NCI-H2029 (cell line): ENCODE measurements at places on chromosomes 6 and 20.
A peak's percentile ranks its signal among the peaks of the same experiment; 100 is the strongest.

DNA sequence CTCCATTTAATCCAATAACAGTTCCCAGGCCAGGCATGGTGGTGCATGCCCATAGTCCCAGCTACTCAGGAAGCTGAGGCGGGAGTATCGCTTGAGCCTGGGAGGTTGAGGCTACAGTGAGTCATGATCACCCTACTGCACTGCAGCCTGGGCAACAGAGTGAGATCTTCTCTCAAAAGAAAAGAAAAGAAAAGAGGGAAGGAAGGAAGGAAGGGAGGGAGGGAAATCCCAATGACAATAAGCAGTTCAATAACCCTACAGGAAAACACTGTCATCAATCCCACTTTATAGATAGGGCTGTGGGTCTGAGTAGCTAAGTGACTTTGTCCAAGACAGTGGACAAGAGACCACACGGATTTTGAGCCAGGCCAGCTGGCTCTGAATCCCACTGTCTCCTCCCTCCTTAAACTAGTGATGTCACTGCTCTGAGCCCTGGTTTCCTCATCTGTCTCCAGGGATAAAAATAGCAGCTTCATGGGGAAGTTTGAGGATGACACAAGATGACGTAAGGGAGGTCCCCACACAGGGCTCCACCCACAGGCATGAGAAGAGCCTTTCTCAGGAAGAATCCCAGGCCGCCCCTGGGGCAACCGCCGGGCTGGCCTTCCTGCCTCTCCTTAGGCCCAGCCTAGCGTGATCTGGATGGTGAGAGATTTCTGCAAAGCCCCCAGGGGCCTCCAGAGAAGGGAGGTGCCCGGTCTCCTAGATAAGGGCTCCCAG, 7.2 kb upstream of the TRIB3 start:
- DNase-seq = no peak

- DNase-seq = no peak
These were observed 65.8 kb upstream of the JAG1 start for GRCh38 chr20:10739566-10739965.

DNA sequence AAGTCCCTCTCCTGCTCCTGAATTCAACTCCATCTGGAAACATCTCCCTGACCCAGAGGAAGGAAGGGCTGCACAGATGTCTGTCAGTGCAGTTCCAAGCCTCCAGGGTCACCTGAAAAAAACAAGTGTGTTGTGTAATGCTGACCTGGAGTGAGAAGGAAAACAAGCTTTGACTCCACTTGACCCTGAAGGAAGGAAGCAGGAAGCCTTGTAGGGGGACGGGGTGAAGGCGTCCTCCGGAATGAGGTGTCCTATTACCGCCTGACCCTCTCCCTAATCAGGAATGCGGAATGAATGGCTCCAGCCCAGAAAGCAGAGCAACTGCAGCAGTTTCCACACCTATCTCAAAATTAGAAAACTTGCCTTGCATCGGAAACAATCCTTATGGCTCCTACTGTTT, 13.9 kb upstream of the ADGRF5 start:
- no peak for DNase-seq

DNA sequence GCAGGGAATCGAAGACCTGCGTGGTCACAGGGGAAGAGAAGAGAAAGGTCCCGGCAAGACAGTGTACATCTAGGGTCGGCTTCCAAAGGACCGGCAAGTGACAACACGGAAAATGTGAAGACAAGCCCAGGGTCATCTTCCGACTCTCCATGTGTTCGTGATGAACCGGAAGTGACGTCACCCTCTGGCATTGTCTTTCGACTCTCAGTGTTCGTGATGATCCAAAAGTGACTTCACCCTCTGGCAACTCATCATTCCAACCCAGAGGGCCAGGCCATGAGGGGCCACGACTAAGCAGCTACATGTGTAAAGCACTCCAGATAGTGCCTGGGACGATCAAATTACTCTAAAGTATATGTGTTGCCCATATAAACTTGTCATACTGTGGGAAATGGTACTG, 290.8 kb downstream of the THBS2 start:
- no peak for DNase-seq

GRCh38 chr6:36169023-36170007, 27.2 kb upstream of the BRPF3 start:
- DNase-seq = no peak

- no peak for DNase-seq
These were observed 21.6 kb upstream of the FBXO9 start for GRCh38 chr6:53043581-53043980.

- no peak for DNase-seq
These were observed 8.7 kb upstream of the RWDD1 start for GRCh38 chr6:116562614-116563013.

- DNase-seq = no peak
These were observed 17.8 kb upstream of the ZNF217 start for GRCh38 chr20:53611449-53611894.

GRCh38 chr6:16684195-16684689, 77.0 kb downstream of the ATXN1 start:
- no peak for DNase-seq

DNA sequence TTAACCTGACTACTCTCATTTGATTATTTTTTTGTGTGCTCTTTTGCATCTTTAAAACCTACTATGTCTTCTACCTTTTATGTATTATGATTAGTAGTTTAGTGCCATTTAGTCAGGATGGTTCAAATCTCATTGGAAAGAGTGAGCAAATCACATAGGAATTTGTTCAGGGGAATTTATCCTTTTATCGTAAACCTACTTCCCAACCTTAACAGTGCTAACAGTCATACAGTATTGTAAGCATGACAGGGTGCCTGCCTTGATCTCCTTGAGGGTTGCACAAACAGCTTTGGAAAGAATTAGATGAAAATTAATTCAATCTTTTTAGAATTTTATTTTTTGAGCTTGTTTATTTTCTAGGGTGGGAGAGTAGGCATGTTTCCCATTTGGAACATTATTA, 18.3 kb downstream of the RNF8 start:
- DNase-seq = no peak

GRCh38 chr20:19260412-19261090, 48.1 kb downstream of the SLC24A3 start:
- no peak for DNase-seq

- no peak for DNase-seq
These were observed 49.7 kb downstream of the JPH2 start for GRCh38 chr20:44137266-44137801.

DNA sequence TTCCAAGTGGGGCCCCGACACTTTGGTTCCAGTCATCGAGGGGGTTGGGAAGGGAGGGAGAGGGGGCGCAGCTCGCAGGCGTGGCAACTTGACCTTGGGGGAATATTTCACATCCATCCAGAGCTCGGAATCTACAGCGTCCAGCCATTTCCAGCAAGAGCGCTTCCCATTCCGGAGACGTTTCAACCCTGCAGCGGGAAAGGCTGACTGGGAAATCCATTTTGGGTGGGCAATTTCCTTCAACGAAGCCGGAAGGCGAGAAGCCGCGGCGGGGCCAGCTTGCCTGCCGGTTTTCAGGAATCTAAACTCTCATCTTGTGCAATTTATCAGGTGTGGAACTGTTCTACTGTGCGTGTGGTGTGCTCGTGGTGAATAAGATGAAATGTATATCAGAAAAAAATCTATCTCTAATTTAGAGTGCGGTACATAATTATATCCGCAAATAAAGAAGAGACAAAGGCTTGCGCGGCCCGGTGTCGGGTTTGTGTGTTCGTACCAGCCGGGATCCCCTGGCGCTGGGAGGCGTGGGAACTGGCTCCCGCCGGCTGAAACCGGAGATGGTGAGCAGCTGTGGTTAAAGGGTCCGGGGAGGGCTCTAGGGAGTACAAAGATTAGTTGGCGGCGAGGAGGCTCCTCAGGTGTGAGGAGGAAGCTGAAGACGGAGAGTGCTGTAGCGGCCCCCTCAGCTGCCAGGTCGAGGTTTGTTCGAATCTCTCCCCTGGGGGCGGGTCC, 4.8 kb downstream of the SLC32A1 start:
- peak; percentile 55 for DNase-seq

DNA sequence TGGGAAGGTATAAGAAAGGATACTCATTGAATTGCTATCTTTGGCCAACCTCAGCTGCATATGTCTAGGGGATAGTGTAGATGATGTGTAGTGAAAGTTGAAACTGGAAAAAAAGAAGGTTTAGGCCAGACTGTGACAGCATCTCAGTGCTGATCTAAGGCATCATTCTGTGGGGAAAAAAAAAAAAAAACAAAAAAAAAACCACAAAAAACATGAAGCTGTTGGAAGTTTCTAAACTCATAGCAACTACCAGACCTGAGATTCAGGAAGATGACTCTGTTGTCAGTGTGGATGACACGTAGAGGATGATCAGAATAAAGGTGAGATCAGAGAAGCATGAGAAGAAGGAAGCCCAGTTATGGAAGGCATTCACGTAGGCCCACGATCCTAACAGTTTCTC, 100.8 kb upstream of the CNKSR3 start:
- no peak for DNase-seq

- no peak for DNase-seq
These were observed 22.9 kb downstream of the HTR1B start for GRCh38 chr6:77440206-77440976.

DNA sequence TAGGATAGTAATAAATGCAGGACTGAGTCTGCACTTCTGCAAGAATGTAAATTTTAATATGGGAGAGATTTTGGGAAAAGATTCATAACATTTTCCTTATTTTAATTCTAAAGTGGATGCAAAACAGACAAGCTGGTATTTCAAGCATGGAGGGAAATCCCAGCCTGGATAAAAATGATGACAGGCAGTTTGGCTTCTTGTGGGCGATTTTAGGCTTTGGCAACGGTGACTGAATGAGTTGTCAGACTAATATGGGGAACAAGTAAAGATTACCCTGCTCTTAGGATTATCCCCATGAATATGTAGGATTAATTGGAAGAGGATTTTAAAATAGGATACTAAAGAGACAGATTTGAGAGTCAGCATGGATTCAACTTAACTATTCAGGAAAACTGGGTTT, 21.0 kb downstream of the OGFRL1 start:
- no peak for DNase-seq

DNA sequence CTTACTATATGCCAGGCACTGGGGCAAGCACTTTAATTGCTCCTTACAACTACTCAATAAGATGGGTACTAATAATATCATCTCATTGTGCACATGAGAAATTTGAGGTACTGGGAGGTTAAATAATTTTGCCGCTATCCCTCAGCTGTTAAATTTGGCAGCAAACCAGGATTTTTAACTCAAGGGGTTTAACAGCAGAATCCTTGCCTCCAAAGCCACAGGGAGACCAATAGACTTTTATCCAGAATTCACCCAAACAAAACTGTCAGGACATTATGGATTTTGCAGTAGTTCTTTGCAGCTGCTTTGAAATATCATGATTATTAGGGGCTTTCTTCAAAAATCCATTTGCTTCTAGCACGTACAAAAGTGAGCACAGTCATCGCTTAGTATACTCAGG, 136.2 kb downstream of the RPS12 start:
- no peak for DNase-seq

DNA sequence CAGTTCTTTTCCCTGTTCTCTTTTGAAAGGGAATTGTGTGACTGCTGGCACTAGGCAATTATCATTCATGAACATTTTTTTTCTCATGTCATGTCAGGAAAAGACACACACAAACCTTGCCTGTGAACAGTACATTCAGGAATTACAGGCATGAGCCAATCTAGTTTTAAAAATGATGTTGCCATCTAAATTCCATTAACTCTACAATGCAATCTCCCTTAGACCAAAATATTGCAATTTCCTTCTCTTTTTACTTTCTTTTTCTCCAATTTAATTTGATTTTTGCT, 127.5 kb upstream of the STMND1 start:
- no peak for DNase-seq

DNA sequence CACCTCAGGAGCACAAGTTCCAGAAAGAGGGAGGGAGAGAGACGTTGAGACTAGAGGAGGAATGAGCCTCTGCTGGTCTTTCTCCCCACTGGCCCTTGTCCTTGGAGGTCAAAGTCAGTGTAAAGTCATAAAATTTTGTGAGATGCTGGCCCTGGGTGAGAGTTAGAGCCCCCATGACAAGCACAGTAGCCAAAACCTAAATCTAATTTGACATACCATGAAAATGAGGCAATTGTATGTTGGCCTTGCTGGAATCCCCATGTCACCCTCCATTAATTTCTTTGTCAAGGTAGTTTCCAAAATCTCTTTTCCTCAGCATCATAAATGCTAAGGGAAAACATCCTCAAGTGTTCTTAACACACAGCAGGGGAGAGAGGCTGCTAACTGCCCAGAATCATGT, 17.6 kb upstream of the NEDD9 start:
- DNase-seq = no peak

DNA sequence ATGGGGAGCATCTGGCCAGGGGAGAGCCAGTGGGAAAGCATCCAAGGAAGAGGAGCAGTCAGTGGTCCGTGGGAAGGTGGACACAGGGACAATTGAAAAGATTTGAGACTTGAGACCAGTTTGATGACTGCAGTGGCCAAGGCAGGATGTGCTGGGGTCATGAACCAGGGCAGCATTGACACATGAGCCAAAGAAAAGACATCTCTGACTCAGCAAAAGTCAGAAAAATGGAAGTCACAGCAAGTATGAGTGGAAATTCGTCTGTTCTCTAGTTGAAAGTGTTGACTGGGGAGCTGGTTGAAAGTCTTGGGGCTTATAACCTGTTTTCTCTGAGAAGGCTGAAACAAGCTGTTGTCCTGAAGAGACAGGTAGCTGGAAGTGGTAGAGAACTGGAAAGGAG, 31.3 kb downstream of the RAB22A start:
- DNase-seq = no peak

GRCh38 chr6:10302566-10303235, 112.2 kb downstream of the TFAP2A start:
- no peak for DNase-seq

- DNase-seq = no peak
These were observed 115.3 kb upstream of the TRAF3IP2 start for GRCh38 chr6:111720931-111721496.

DNA sequence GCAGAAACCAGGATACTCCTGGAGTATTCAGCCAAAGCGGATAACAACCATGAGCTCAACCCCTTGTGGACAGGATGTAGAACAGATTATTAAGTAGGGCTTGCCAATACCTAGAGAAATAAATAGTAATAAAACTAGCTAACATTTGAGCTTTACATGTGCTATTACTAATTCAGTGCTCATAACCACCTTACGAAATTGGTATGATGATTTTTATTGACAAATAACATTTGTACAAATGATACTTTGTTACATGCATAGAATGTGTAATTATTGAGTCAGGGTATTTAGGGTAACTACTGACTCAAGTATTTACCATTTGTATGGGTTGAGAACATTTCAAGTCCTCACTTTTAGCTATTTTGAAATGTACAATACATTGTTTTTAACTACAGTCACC, 287.9 kb downstream of the CDC5L start:
- DNase-seq = no peak

- peak; percentile 92 for DNase-seq
These were observed 146.2 kb upstream of the ECI2 start for GRCh38 chr6:4281341-4282293.
